ENCODE measurements at places on chromosomes 3 and 15.

DNA sequence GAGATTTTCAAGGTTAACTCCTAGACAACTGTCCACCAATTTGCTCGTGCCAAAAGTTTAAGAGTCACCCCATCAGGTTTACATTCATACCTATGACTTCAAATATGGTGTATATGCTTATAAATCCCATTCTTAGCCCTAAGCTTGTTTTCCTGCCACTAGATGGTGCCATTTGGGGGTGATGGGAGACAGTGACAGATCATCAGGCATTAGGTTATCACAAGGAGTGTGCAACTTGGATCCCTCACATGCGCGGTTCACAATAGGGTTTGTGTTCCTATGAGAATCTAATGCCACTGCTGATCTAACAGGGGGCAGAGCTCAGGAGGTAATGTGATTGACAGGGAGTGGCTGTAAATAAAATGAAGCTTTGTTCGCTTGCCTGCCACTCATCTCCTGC is 182.7 kb downstream of the CNTN6 start:
- no peak for DNase-seq

DNA sequence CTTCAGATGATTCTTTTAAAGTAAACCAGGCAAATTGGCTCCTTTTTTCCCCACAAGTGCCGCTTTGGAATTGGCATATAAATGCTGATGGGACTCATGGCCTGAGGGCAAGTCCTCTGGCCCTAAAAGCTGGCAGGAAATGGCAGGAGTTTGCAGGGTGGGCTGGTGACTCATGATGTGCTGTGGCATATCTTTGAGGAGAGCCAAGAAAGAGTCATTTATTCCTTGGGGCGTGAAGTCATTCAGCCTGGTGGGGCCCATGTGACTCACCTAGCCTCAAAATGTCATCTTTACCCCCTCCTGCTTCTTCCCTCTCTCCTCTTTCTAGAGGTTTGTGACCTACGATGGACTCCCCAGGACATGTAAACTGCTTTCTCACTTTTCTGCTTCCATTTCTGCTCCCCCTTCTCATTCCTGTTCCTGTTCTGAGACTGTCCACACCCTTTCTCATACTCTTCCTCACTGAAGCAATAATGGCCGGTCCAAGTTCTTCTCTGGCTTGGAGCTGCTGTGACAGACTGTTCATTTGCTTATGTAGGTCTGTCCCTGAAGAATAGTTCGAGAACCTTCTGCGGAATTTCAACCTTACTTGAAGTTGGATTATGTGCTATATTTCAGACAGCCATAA is 326.1 kb downstream of the SATB1 start:
- peak; percentile 76 for DNase-seq

DNA sequence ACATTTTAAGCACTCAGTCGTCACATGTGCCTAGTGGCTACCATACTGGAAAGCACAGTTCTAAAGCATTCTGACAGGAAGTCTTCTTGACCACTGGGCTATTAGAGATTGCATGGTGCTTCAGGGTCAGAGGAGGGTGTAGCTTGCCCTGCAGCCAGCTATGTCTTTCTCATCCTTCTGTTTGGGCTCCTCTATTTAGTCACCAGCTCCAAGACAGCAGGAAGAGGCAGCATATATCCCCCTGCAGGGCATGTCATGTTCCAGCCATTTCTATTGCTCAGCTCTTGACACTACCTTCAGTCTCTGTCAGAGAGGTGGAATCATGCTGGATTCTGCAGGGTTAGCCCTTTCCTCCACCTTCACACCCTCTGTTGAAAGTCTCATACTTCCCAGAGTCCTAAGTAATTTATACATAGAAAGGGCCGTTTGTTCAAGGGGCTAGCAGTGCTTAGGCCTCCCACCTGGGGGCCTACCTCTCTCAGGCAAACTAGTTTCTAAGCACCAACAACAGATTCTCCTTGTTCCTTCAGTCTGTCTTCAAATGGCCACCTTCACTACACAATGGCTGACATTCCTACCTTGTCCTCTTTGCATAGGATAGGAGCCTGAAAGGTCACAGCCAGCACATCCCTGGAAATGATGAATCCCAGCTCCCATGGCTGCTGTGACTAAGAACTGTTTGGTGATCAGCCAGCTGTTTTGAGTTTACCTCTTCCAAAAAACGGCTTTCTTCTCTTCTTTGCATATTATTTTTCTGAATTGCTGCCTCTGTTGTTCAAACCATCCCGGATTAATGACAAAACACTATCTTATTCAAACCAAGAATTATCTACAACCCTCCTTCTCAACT is 115.7 kb upstream of the BFSP2 start:
- no peak for DNase-seq

DNA sequence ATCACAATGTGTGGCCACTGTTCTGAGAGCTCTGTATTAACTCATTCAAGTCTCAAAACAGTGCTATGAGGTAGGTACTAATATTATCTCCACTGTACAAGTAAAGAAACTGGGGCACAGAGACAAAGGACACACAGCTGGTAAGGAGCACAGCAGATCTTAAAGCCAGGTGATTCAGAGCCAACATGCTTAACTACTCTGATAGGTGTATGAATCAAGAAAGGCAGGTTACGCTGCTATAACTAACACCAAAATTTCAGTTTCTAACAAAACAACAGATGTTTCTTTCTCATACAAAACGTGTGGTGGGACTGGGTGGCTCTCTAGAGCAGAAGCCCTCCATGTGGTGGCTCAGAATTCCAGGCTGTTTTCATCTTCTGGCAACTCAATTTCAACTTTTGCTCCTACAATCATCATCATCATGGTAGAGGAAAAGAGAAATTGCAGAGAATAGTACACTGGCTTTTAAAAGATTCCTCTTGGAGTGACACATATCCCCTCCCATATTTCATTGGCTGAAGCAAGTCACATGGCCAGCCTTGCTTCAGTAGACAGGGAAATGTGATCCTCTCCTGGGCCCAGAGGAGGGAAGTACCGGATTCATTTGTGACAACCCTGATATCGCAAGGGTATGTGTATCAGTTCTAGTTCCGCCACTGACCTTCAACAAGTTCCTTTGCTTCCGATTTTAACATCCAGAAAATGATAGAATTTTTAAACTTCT is 126.2 kb upstream of the PTX3 start:
- no peak for DNase-seq

DNA sequence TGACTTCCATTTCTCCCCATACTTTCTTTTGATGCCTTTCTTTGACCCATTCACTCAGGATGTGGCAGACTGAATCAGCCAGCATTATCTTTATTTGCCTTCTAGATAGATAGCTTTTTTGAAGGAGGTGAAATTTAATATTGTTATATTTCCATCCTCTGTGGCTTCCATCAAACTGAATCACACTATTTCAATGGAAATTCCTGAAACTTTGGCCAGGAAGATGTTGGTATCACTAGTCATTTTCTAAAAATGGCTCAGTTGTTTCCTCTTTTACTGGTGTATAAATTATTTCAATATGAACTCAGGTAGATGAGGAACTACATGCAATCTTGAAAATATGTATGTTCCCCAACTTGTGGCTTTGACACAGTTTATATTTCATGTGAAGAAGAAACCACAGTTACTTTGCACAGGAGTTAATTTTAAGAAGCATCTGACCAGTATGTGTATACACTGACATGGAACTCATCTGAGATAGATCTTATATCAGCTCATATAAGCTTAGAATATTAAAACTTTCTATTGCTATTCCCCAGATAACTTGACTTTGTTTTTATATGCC is 248.3 kb downstream of the CGGBP1 start:
- DNase-seq = no peak

- DNase-seq = no peak
Observed at GRCh38 chr15:45604326-45604725, 17.1 kb downstream of the BLOC1S6 start.

DNA sequence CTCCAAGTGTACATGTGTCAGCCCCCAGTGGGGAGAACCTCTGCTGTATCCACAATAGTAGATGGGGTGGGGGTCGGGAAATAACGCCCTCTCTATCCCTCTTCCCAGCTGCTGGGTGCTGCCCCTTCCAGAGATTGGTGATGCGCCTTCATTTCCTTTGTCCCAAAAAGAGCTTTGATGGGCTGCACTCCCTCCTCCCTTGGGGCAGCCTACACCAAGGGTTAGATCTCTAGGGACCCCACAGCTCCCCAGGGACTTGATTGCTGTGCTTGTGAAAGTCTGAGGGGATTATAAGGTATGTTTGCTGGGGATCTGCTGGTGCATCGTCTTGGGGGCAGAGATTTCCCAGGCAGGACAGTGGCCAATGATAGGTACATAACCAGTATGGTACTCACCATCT is 105.3 kb downstream of the UNC13C start:
- no peak for DNase-seq

- no peak for DNase-seq
Observed at GRCh38 chr15:69593981-69594966, 141.7 kb downstream of the RPLP1 start.

- DNase-seq = no peak
Observed at GRCh38 chr15:67002368-67002767, 63.0 kb upstream of the SMAD3 start.

GRCh38 chr15:70056091-70056680 is 41.5 kb downstream of the TLE3 start:
- DNase-seq = no peak

- DNase-seq = no peak
Observed at GRCh38 chr3:99625237-99625622, 13.2 kb upstream of the COL8A1 start.

- peak; percentile 82 for DNase-seq
Observed at GRCh38 chr3:152051501-152052404, 178.3 kb downstream of the SUCNR1 start.

- DNase-seq = no peak
Observed at GRCh38 chr3:183827809-183828537, 2.6 kb upstream of the MAP6D1 start.

- DNase-seq = no peak
Observed at GRCh38 chr3:63607716-63608115, 44.8 kb upstream of the SNTN start.

- DNase-seq = no peak
Observed at GRCh38 chr3:36730966-36731365, 33.4 kb downstream of the DCLK3 start.

GRCh38 chr3:179967622-179968021 is 69.1 kb downstream of the PEX5L start:
- DNase-seq = no peak

DNA sequence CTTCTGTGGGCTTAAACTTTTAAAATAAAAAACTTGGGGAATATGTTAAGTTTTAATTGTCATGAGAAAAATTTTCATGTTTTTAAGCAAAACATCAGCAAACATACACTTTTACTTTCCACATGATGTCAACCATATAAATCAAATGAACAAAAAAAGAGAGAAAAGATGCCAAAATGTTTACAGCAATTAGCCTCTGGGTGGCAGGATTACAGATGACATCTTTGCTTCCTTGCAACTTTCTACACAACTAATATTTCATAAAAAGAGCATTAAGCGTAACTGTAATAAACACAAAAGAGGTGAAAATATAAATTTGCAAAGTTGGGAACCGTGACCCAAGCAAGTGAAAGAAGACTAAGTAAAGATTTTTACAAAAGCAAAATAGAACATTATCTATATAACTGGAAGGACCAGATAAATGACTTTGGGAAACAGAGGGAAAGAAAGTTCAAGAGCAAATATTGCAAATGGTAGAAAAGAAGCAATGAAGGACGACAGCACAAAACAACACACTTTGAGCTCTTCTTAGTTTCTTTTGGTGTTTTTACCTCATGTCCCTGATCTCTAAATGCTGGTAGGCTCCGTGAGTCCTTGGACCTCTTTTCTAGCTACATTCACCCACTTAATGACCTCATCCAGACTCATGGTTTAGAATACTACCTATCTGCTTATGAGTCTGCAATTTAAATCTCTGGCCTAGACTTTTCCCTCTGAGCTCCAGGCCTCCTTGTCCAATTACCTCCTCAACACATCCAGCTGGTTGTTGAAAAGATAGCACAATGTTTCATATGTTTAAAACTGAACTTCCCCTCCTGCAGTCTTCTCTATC is 9.4 kb downstream of the TP53BP1 start:
- no peak for DNase-seq

GRCh38 chr15:95266451-95267061 is 1035.2 kb downstream of the MCTP2 start:
- DNase-seq = no peak

- DNase-seq = peak; percentile 67
Observed at GRCh38 chr15:47750030-47750739, 32.9 kb downstream of the SEMA6D start.

DNA sequence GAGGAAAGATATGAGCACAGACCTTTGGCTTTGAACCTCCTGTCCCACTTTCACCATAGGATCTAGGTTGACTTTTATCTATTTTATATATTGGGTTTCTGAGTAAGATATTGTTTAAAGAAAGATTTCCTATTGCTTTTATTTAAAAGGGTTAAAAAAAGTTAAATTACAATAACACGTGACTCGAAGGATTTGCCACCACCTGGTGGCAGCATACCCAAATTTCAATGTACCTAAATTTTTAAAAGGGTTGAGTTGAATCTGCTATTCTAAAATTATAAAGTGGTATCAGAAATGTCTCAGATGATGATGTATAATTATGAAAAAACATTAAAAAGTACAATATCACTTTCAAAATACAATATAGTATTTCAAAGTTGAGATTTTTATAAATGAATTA is 368.4 kb downstream of the MECOM start:
- DNase-seq = no peak

Measured in GM04503 (cell line).